ENCODE measurements at places on chromosomes 1 and 21.

DNA sequence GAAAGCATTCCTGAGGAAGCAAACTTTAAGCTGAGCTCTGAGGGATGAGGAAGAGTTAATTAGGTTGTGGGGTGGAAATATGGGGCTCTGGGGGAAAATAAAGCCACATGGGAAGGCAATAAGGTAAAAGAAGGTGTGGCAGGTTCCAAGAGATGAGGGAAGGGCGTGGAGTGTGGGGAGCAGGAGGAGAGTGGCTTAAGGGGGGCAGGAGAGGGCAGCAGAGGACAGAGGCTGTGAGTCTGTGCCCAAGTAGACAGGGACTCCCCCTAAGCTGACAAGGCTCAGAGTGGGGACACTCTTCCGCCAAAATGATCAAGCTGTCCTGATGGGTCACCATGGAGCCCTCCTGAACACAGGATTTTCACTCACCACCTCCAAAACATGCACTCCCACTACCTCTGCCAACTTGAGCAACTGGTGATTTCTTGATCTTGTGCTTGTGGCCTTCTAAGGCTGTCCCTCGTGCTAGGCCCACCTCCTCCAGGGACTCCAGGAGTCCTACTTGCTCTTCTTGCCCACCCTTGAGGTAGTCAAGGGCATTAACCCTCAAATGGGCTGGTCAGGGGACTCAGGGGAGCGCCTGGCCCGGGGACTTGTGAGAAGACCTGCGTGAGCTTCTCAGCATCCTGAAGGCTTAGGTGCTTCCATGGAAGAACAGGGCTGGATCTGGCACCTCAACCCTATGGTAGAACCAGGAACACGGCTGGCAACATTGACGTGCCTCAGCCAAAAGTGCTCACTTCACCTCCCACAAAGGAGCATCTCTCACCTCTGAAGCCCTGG is 23.4 kb downstream of the DMAP1 start:
- DNase-seq: no peak

- DNase-seq: no peak
Measured at GRCh38 chr1:24507405-24507804, 4.8 kb downstream of the RCAN3 start.

- DNase-seq: no peak
Measured at GRCh38 chr1:238549137-238549536, 658.4 kb upstream of the ZP4 start.

DNA sequence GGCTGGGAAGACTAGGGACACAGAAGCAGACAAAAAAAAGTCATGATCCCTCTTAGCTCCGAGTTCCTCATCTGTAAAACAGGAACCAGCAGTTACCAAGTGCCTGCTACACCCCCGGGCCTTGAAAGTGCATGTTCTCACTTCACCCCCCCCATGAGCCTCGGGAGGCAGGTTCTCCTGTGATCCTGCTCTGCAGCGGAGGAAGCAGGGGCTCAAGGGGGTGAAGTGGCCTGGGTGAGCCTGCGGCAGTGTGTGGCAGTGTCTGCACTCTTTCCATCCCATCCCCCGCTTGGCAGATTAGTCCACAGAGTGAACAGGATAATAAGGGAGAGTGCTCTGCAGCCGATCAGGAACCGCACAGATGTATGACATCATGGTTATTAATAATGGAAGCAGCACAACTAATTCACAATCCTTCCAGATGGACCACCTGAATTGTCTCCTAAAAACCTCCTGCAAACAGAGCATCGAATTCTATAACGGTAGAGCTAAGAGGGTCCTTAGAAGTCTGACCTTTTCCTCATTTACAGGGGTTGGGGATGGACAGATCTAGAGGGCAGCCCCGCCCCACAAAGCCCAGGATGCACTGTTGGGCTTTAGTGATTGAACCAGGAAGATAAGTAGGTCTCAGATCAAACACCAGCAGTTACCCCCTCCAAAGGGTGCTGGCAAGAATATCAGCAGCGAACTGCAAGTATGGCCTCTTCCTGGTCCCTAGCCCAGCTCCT is 174.1 kb upstream of the EDN2 start:
- no peak for DNase-seq

GRCh38 chr1:200973937-200974657 is 49.4 kb downstream of the KIF21B start:
- DNase-seq: no peak

GRCh38 chr1:174393885-174394284 is 53.9 kb upstream of the GPR52 start:
- DNase-seq: no peak

- DNase-seq: no peak
Measured at GRCh38 chr21:22880573-22880972, 1882.4 kb downstream of the NCAM2 start.

- DNase-seq: no peak
Measured at GRCh38 chr1:21939650-21940374, 2.7 kb upstream of the HSPG2 start.

DNA sequence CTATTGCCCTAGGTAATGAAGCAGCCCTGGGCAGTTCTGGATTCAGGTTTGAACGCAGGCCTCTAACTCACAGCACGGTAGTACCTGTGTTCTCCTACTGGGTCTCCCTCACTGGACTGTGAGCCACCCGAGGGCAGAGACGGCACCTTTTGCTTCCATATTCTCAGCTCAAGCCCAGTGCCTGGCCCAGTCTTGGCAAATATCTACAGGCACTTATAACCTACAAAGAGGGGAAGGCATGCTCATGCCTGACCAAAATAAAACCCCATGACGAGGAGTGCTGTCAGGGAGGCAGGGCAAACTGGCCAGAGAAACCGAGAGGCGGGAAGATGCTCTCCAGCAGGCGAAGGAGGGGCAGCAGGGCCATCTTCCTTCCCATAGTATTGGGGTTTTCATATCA is 91.1 kb downstream of the DDX20 start:
- DNase-seq: no peak

GRCh38 chr1:167447521-167448136 is 70.7 kb downstream of the CD247 start:
- no peak for DNase-seq

Data from GM20000 (cell line).